ENCODE measurements at places on chromosomes 5 and 9.

DNA sequence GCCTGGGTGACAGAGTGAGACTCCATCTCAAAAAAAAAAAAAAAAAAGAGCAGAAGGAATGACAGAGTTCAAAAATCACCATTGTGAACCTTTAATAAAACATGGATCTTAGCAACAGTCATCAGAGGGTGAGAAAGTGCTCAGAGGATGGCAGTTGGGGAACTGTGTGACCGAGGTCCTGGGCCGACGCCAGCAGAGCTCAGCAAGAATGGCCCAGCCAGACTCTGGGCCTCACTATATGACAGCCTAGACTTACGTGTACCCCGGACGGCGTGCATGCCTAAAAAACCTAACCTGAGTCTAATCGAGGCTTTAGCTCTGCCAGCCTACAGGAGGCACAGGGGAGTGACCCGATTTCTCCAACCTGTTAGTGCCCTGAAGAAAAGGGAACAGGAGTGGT lies 64.3 kb downstream of the MVB12B start:
- no peak overlapping the region for H3K27ac ChIP-seq
- DNase-seq, result no peak
- peaks cover 7% of the 10 kb centered on the region for H3K36me3 ChIP-seq
- H3K4me3 ChIP-seq, result no peak overlapping the region

DNA sequence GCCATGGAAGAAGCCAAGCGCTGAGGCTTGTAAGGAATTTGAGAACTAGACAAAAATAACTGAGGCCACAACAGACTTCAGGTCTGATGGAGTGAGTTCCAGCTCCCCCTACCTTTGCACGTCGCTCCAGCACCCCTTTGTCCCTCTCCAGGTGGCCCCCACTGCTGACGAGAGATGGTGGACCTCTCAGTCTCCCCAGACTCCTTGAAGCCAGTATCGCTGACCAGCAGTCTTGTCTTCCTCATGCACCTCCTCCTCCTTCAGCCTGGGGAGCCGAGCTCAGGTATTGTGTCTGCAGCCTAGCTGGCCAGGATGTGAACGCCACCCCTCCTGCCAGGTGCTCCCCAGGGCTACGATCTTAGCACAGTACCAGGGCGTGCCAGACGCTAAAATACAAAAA lies 5.2 kb downstream of the BTNL9 start:
- peaks cover 23% of the 10 kb centered on the region for H3K27me3 ChIP-seq
- no peaks in the 10 kb centered on the region for H3K36me3 ChIP-seq
- H3K4me3 ChIP-seq, result no peak overlapping the region
- no peak overlapping the region for H3K27ac ChIP-seq

- DNase-seq, result no peak
- H3K4me3 ChIP-seq, result no peak overlapping the region
- H3K36me3 ChIP-seq, result no peaks in the 10 kb centered on the region
- H3K27me3 ChIP-seq, result no peaks in the 10 kb centered on the region
- no peak overlapping the region for H3K27ac ChIP-seq
- no peaks in the 10 kb centered on the region for H3K4me1 ChIP-seq
Observed at GRCh38 chr9:106305428-106306133, 557.4 kb upstream of the ZNF462 start.

- H3K27ac ChIP-seq, result no peak overlapping the region
- H3K27me3 ChIP-seq, result no peaks in the 10 kb centered on the region
- H3K4me3 ChIP-seq, result no peak overlapping the region
- H3K36me3 ChIP-seq, result no peaks in the 10 kb centered on the region
Observed at GRCh38 chr5:112183103-112183711, 235.9 kb downstream of the EPB41L4A start.
